ENCODE measurements at places on chromosomes 1 and 21.

- no peak for DNase-seq
Measured at GRCh38 chr1:103344930-103345329, 180.6 kb upstream of the RNPC3 start.

- peak; percentile 0 for DNase-seq
Measured at GRCh38 chr1:106879538-106879937, 176.9 kb upstream of the PRMT6 start.

- DNase-seq = peak; percentile 63
Measured at GRCh38 chr1:53410100-53410541, 49.1 kb upstream of the DMRTB1 start.

DNA sequence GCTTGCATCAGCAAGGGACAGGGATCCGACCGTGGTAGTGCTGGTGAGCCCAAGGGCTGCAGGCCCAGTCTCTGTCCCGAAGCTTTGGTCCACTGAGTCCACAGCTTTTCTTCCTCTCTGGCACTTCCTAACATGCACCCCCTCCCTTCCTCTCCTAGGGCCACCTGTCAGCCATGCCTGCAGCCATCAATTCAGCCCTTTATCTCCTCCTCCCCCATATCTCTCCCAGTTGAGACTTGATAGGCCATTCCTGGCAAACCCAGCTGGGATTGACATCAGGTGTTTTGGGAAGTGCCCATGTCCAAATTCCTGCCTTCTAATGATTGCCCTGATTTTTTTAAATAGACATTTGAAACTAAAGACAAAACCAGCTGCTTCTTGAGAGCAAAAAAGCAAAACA lies 25.6 kb downstream of the HLX start:
- DNase-seq = no peak

GRCh38 chr1:27994060-27994459 lies 34.3 kb downstream of the XKR8 start:
- DNase-seq = no peak

DNA sequence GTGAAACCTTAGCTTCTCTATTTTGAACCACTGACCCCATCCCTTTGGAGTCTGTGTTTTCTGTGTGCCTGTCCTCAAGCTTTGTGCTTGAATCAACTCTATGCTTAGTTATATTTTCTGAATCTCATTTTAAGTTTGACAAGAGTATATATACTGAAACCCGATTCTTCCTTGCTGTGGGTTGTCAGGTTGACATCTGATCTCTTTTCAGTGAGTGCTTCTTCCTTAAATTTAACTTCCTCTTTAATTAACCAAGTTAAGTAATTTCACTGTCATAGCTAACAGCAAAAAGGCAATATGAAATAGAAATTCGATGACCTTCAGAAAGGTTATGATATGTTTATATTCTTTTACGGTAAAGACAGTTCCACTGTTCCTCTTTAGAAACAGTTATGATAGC lies 69.4 kb downstream of the C1orf21 start:
- DNase-seq = no peak

DNA sequence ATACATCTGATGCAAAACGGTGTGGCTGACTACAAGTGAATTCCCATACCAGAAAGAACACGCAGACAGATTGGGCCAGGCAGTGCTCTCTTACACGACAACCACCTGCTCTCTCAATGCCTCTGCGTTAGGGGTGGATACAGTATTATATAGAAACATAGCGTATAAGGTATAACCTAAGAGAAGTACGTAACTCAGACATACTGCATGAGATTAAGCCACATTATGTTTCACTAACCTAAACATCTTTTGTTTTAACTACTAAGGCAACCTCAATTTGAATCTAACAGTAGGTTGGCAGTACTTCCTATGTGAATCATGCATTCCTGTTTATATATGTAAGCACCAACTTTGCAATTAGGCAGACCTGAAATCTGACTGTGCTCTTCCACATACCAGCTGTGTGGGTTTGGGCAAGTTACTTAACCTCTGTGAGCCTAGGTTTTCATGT lies 58.1 kb upstream of the COA6 start:
- DNase-seq = peak; percentile 79

DNA sequence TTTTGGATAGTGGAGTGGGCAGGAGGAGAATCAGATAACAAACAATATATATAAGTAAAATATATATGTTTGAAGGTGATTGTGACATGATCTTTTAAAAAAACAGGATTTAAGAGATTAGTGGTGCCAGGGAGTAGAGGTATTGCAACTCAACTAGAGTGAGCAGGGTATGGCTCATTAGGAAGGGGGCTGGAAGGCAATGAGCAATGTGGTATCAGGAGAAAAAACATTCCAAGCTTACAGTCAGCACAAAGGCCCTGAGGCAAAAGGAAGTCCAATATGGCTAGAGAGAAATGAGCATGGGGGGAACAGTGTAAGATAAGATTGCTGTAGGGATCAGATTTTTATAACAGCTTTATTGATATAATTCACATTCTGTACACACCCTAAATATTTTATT lies 5.3 kb upstream of the GADD45A start:
- peak; percentile 81 for DNase-seq

- DNase-seq = peak; percentile 97
Measured at GRCh38 chr1:36321119-36321951, 2.1 kb downstream of the EVA1B start.

- peak; percentile 9 for DNase-seq
Measured at GRCh38 chr1:38997034-38997900, 6.2 kb downstream of the AKIRIN1 start.

DNA sequence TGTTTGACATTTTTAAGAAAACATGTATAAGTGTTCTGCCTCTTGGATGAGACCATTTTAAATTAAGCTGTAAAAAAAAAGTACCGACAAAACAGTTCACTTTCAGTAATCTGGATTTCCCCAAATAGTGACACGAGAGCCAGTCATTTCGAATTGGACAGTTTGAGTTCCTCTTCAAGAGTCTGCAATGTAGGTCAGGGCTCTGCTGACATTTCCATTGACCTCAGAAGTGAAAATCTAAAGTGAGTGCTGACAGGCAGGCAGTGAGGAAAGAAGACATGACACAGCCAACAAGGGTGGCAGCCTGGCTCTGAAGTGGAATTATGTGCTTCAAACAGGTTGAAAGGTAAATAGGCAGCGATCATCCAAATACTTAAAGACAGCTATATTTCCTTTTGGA lies at the start of gene IL23R:
Gene IL23R, plus strand, starts transcription at position 259 of the 400 bp plus-strand sequence. CDS start 1,667 bp downstream, outside the sequence.
- no peak for DNase-seq

- no peak for DNase-seq
Measured at GRCh38 chr1:47514229-47514628, 76.4 kb downstream of the FOXD2 start.

DNA sequence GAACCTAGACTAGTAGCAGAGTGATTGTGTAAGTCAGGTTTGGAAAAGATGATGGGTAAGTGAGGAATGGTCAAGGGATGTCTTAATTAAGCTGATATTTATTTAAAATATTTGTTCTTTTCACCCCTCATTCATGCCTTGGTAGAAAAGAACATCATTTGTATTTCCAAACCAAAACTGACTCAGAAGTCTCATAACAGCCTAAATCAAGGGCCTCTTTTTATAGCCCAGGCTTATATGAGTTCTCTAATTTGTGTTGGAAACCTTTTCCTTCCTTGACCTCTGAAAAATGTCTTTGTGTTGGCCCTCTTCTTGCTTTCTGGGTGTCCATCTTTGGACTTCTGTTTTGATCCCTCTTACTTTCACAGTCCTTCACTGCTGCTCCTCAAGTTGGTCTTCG lies 1428.2 kb downstream of the MRPL39 start:
- DNase-seq = no peak

DNA sequence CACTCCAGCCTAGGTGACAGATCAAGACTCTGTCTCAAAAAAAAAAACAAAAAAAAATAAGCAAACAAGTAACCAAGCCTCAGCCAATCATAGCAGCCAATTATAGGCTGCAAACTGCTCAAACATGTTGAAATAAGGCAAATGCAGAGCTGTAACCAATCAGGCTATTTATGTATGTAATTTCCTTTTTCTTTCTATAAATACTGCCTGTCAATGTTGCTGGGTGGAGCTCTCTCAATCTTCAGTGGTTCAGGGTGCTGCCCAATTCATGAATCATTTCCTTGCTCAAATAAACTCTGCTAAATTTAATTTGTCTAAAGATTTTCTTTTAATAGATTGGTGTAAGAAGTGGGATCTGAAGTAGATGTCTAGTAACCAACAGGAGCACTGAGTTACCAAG lies 11.6 kb upstream of the CD1D start:
- DNase-seq = no peak

GRCh38 chr1:35808450-35809113 lies 766 bp downstream of the AGO4 start:
- DNase-seq = peak; percentile 60

DNA sequence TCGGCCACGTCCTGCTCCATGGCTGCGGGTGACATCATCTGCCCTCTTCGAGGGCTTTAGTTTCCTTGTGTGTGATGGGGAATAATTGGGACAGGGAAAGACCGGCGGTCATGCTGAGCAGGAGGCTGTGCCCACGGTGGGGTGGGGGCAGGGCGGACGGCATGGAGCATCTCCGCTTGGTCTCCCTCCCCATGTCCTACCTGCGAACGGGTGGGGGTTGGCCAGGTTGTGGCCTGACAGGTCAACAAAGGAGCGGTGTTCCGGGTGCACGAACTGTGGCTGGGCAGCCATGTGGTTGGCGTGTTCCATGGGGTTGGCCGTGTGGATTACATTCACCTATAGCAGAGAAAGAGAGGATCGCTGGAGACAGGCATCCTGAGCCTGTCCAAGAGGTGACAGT lies 80.0 kb downstream of the PIK3CD start:
- DNase-seq = no peak

Measured in GM23248 (cell line).